LNCaP clone FGC (cell line): ENCODE measurements at places on chromosomes 5 and 9.

DNA sequence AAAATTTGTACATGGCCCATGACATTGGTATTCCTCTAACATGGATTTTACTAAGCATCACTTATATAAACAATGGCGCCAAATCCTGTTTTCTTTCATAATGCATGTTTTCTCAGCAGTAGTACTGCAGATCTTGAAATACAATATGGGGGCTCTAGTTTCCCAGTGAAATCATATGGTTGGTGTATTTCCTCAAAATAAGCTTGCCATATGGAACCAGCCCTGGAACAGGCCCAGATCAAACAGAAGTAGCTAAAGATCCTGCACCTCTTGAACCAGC is 163.9 kb downstream of the ZNF608 start:
- no peak for DNase-seq

GRCh38 chr5:75368391-75368790 is 31.4 kb downstream of the HMGCR start:
- DNase-seq, result no peak

DNA sequence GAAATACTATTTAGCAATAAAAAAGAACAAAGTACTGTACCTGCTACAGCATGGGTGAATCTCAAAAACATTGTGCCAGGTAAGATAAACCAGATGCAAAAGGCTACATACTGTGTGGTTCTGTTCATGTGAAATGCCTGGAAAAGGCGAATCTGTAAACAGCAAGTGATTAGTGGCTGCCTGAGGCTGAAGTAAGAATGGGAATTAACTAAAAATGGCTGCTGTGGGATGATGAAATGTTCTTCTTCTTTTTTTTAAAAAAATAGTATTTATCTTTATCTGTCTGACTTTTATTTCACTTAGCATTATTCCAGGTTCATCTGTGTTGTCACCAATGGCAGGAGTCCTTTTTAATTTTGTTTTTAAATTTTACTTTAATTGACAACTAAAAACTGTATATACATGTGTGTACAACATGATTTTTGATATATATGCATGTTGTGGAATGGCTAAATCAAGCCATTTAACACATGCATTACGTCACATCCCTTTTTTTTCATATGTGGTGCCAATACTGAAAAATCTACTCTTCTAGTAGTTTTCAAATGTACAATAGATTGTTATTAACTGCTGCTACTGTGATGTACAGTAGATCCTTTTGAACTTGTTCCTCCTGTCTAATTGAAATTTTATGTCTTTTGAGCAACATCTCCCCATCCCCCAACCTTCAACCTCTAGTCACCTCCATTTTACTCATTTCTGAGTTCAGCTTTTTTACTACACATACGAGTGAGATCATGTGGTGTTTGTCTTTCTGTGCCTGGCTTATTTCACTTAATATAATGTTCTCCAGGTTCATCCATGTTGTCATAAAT is 62.9 kb upstream of the TNFAIP8 start:
- DNase-seq, result no peak

- no peak for DNase-seq
These were observed 72.7 kb upstream of the SLC25A48 start for GRCh38 chr5:135761746-135762145.

- DNase-seq, result peak; percentile 67
These were observed 242.9 kb downstream of the MCTP1 start for GRCh38 chr5:95042037-95042436.

- no peak for DNase-seq
These were observed 72.2 kb upstream of the ADAMTS19 start for GRCh38 chr5:129387944-129388343.

- no peak for DNase-seq
These were observed 312.5 kb downstream of the PSAT1 start for GRCh38 chr9:78609450-78609849.

- DNase-seq, result no peak
These were observed 422.7 kb upstream of the PIK3R1 start for GRCh38 chr5:67792891-67793290.

GRCh38 chr9:120941046-120941770 is 14.6 kb upstream of the TRAF1 start:
- no peak for DNase-seq

DNA sequence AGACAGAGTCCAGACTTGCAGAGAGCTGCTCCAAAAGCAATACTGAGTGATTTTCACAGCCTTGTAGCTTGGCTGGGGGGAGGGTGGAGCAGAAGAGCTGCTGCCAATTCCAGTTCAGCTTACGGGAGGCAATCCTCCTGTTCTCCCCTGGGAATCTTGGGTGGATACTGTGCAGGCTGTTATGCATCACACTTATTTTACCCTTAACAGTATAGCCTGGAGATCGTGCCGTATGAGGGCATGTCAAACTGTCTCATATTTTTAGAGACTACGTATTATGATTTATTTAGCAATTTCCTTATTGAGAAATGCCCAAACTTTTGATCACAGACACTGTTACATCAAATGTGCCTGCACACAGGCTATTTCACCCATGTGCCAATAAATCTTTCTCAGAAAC is 85.2 kb downstream of the BASP1 start:
- no peak for DNase-seq

GRCh38 chr9:127739614-127740330 is 4.7 kb upstream of the TOR2A start:
- no peak for DNase-seq

GRCh38 chr5:657570-657969 is 35.6 kb downstream of the TPPP start:
- no peak for DNase-seq

DNA sequence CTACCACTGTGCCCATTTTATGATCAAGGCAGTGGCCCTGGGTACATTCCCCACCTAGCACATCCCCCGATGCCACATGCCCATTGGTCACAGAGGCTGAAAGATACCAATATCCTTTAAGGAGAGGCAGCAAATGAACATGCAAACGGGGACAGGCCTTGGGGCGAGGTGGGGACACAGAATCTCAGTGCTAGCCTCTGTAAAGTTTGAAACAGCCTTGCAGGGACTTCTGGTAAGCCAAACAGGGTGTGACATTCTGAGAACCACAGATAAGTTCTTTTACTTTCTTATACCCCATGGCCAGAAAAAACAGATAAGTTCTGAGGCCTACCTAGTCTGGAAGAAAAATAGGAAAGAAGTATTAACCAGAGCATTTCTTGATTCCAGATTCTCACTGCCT is 60.5 kb downstream of the ACER2 start:
- DNase-seq, result no peak

DNA sequence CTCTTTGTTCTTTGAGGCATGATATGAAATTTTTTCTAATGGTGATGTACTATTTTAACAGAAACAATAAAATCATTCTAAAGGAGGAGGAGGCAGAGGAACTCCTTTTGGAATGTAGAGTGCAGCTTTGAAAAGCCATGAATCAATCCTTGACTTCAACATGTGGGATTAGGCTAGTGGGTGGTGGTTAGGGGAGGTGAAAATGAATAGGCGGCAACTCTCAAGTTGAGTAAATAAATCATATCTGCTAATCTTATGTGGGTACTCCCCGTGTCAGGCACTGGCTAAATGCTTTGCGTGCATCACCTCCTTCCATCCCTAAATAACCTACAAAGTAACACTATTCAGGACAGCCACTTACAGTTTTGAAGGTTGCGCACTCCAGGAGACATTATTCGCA is 35.1 kb downstream of the FAM81B start:
- DNase-seq, result no peak

- DNase-seq, result no peak
These were observed 188.3 kb upstream of the ANKRD55 start for GRCh38 chr5:56421246-56422075.

DNA sequence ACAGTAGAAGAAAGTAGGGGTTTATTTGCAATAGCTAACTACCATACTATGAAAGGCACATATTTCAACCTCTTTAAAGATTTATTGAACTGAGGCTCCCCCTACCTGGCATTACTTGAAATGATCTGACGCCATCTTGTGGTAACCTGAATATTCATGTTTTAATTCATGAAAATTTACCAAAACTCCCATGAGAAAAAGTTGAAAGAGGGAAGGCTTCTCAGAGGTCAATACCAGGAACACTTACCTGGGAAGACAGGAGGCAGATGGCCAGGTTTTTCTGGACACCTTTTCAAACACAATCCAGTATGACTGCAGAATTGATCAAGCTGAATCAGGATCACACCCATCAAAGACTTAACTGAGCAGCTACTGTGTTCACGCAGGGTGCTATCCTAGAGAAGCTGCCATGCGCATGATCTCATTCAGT is 9.4 kb downstream of the PRELID2 start:
- DNase-seq, result no peak

- DNase-seq, result no peak
These were observed 10.3 kb upstream of the AK1 start for GRCh38 chr9:127887792-127888191.

DNA sequence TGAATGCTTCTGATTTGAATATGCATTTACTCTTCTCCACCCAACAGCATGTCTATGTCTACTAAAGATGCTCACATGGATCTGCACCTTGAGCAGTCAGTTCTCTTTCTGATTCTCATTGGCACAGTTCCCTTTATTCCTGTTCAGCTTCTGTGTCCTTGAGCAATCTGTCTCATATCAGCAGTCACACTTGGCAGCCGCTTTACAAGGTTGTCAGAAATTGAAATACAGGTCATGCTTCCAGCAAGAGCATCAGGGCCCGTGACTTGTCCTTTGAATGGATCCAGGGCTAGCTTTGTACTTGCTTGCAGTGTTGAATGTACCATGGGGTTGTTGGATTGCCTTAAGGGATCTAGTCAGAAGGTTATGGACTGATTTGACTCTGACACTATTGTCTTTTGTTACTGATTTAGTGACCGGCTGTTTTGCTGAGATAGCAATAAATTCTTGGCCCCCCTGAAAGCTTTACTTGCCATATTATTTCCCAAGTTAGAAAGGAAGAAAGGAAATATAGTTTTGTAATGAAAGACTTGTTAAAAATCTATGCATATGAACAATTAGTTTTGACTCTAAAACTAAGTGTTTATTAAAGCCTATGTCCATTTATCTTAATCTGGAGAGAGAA is 273.4 kb upstream of the ISL1 start:
- no peak for DNase-seq

- no peak for DNase-seq
These were observed 19.8 kb upstream of the PPP2CA start for GRCh38 chr5:134245692-134246091.

DNA sequence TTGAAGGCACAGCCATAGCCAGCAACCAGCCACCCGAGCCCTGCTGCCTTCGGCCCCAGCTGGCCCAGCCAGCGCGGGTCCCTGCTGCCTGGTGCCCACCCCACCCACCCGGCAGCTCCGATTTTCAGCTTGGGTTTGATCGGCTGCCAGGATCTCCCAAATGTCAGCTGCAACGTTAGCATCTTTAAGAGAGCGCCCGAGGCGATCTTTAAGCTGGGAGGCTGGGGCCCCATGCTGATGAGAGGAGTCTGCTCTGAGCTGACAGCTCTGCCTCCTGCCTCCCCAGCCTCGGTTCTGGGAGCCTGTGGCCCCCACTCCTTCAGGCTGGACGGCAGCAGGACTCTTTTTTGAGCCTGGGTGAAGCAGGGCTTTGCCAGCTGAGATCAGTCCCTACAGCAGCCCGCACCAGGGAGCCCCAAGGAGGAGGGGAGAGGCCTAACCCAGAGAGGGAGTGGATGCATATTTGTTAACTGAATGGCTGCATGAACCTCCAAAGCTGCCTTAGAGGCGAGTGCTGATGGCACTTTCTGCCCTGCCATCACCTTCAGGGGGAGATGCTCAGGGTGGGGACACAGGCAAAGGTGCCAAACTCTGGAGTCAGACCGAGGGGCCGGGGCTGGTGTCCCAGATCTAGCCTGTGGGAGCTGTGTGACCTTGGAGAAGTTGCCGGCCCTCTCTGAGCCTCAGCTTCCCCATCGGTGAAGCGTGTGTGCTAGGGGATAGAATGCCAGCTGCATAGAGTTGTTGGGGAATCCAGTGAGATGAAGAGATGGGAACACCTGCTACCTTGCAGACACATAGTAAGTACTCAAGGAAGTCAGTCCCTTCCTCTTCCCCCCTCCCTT is 165.5 kb downstream of the C9orf50 start:
- no peak for DNase-seq

DNA sequence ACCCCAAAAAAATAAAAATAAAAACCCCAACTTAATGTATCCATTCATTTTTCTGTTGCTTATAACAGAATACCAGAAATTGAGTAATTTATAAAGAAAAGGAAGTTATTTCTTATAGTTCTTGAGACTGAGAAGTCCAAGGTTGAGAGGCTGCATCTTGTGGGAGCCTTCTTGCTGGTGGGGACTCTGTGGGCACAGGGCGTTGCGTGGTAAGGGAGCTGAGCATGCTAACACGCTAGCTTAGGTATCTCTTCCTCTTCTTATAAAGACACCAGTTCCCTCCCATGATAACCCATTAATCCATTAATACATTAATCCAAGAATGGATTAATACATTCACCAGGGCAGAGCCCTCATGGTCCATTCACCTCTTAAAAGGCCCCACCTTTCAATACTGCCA is 150.9 kb downstream of the ZSWIM6 start:
- no peak for DNase-seq

- peak; percentile 98 for DNase-seq
These were observed 122.0 kb downstream of the GDNF start for GRCh38 chr5:37717613-37718431.
